ENCODE measurements at places on chromosomes 2 and 18. TPM values are rescaled to one million over a fixed set of nuclear protein-coding genes. Genes with fewer than 3 reads are reported as not detected.

DNA sequence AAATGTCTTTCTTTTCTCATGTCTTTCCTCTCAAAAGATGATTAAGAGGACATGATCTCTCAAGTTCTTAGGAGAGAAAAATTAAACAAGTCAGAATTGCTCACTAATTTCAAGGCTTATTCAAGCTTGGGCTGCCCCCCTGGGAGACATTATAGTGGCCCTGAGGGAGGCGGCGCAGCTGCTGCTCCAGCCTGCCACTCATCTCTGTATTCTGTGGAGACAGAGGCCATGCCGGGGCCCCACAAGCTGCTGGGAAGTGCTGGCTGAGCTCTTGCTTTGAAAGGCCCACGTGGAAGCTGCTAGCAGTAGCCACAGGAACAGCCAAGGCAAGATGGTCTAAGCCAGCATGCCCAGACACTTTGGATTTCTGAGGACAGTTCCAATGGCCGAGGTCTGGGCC, 267.4 kb downstream of the LNPK start:
- DNase-seq = no peak
- H3K36me3 ChIP-seq = no peaks in the 10 kb centered on the region
- no peak overlapping the region for H3K4me3 ChIP-seq
- no peaks in the 10 kb centered on the region for H3K4me1 ChIP-seq

DNA sequence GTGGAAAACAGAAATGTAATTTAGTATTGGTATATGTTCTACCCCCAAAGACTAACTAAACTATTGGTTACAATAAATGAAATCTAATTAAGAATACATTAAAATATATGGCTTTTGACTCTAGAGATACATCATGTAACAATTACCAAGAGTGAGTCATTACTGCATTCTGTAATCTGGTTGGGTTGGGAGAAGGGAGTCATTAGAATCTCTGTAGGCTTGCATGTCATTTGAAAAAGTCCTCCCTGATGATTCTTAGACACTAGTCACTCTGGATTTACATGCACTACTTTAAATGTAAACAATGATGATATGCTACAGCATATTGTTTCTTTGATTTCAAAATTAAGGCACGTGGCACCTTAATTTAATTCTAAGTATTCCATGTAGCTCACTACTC, 293.4 kb upstream of the CHST9 start:
- H3K4me3 ChIP-seq = no peak overlapping the region
- no peaks in the 10 kb centered on the region for H3K36me3 ChIP-seq
- DNase-seq = no peak
- no peak overlapping the region for H3K27ac ChIP-seq
- no peaks in the 10 kb centered on the region for H3K4me1 ChIP-seq
- no peaks in the 10 kb centered on the region for H3K27me3 ChIP-seq

C1QL2 gene
- not detected for polyA plus RNA-seq

GRCh38 chr2:86017901-86018896, 87.5 kb downstream of the POLR1A start:
- no peaks in the 10 kb centered on the region for H3K36me3 ChIP-seq
- H3K27ac ChIP-seq = peak overlapping the region; percentile 93
- H3K27me3 ChIP-seq = no peaks in the 10 kb centered on the region
- peak; percentile 75 for DNase-seq
- H3K4me3 ChIP-seq = peak overlapping the region; percentile 2
- H3K4me1 ChIP-seq = peaks cover 48% of the 10 kb centered on the region

MOCOS gene
- polyA plus RNA-seq = not detected

DTNA gene
- 0.76 TPM for polyA plus RNA-seq

ACMSD gene
- not detected for polyA plus RNA-seq

DNA sequence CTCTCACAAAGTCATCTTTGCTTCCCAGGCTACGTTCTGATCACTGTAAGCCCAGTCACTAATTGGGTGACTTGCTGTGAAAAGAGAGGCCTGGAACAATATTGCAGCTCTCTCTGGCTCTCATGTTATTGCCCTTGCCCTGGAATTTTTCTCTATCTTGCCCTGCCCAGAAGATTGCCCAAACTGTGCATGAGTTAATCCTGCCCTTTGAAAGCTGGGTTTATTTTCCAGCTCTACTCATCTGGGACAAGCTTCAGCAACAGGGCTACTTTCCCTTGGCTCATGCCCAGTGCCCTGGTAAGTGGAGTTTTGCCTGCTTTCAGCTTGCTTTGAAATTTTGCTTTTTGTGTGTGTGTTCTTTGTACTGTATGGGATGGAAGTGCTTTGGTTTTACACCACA, 6.9 kb upstream of the EHBP1 start:
- no peak for DNase-seq
- H3K27me3 ChIP-seq = no peaks in the 10 kb centered on the region
- no peaks in the 10 kb centered on the region for H3K36me3 ChIP-seq
- H3K27ac ChIP-seq = no peak overlapping the region

DNA sequence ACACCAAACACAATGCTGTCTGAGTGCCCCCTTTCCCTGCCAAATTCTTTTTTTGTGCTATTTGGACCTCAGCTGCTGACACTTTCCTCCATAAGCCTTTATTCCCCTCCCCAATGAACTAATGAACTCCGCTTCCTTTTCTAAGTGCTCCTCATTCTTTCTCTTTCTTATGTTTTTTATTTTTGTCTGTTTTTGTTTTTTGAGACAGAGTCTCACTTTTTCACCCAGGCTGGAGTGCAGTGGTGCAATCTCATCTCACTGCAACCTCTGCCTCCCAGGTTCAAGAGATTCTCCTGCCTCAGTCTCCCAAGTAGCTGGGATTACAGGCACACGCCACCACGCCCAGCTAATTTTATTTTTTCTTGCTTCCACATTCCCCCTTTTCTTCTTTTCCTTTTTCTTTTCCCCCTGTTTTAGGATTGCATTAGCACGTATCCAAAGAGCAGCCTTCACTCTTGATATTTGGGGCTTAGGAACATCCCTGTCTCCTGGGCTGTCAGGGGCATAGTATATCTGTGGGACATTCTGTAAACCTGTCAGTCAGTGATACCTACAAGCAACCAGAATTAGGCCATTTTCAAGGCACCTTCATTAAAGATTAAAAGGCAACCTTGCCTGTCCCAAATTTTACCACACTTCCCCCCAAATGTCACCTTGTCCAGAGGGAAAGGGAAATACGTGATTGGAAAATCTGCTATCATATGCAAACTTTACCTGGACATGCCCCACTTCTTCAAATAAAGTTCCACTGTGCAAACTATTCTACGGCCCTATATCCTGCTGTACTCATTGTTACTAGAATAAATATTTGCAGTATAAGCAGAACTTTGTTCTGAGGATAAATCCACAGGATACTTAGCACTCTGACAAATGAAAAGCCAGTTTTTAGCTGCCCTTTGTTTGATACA, 65.1 kb upstream of the ACSL3 start:
- no peak for DNase-seq
- H3K36me3 ChIP-seq = no peaks in the 10 kb centered on the region
- no peak overlapping the region for H3K4me3 ChIP-seq
- no peaks in the 10 kb centered on the region for H3K27me3 ChIP-seq

DNA sequence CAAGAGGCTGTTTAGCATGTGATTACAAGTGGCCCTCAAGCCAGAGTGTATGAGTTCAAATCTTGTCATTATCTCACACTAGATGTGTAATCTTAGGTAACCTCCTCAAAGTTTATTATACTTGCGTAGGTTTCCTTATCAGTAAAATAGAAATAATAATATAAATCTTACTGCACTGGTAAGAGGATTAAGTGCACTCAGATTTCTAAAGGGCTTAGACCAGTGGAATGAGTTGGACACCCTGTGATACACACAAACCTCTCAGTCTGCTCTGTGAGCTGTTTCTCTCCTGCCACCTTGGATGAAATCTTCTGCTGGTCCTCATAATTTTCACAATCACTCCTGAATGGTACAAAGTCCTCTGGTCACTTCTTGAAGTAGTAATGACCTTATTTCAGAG, 145.4 kb upstream of the ZNF516 start:
- H3K36me3 ChIP-seq = no peaks in the 10 kb centered on the region

- H3K4me3 ChIP-seq = no peak overlapping the region
- peaks cover 21% of the 10 kb centered on the region for H3K4me1 ChIP-seq
- H3K27ac ChIP-seq = peak overlapping the region; percentile 29
- DNase-seq = no peak
- no peaks in the 10 kb centered on the region for H3K27me3 ChIP-seq
Observed at GRCh38 chr18:615773-616172, 19.0 kb downstream of the CLUL1 start.

DUSP19 gene
- 0.25 TPM for polyA plus RNA-seq

GRCh38 chr18:45245091-45245511, 370.2 kb upstream of the SLC14A2 start:
- H3K27ac ChIP-seq = no peak overlapping the region
- peaks cover 16% of the 10 kb centered on the region for H3K4me1 ChIP-seq

IL36A gene
- not detected for polyA plus RNA-seq

C2orf15 gene
- 0.09 TPM for polyA plus RNA-seq

DNA sequence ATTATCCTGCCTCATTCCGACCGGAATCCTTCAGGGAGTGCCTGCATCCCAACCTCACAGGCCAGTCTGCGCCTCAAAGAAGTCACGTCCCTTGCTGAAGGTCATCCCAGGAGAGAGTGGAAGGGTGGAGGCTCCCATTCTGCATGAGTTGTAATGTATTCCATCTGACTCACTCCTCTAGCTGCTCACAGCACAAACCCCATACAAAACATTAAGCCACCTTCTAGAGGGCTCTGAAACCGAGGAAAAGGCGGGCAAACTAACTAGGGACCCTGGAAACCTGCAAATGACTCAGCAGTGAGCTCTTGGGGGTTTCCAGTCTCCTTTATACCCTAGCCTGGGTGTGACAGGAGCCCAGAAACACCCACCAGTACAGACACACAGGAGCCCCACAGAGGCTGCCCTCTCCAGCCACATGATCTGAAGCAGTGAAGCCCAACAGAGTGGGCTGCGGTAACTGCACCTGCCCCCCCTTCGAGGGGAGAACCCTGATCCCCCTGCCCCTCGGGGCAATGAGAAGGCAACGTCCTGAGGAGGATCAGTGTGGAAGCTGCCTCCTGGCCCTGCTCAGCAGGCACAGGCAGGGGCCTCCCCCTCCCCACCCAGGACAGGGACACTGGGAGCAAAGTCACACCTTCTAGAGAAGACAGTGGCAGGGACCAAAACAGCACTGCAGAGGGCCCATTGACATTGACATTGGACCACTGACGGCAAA, 69.3 kb upstream of the SNTG2 start:
- H3K27ac ChIP-seq = no peak overlapping the region
- no peak overlapping the region for H3K4me3 ChIP-seq
- H3K36me3 ChIP-seq = no peaks in the 10 kb centered on the region
- DNase-seq = no peak

GRCh38 chr2:183269956-183270355, 145.7 kb downstream of the NUP35 start:
- no peak overlapping the region for H3K27ac ChIP-seq
- H3K4me3 ChIP-seq = no peak overlapping the region
- DNase-seq = no peak
- no peaks in the 10 kb centered on the region for H3K27me3 ChIP-seq
- H3K36me3 ChIP-seq = no peaks in the 10 kb centered on the region

FAM237A gene
- not detected for polyA plus RNA-seq

MRPL53 gene
- 133 TPM for polyA plus RNA-seq

DNA sequence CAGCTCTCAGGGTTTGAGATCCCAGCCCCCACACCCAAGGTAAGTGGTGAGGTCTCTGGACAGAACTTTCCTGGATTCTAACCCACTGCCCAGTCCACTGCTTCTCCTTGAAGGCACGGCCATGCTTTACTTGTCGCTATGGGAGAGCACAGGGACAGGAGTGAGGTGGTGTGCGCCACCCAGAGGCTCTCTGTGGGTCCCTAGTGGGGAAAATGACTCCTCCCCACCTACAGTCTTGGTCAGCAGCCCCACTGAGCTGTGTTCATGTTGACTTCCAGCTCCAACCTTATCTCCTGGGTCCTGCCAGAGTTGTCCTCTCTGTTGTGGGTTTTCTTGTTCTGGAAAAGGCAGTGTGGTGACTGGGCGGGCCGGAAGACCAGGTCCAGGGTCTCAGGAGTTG, 11.1 kb downstream of the TET3 start:
- peak overlapping the region; percentile 15 for H3K27ac ChIP-seq
- H3K4me1 ChIP-seq = peaks cover 51% of the 10 kb centered on the region
- H3K4me3 ChIP-seq = no peak overlapping the region
- H3K36me3 ChIP-seq = peaks cover 82% of the 10 kb centered on the region
- DNase-seq = no peak
- H3K27me3 ChIP-seq = no peaks in the 10 kb centered on the region

DNA sequence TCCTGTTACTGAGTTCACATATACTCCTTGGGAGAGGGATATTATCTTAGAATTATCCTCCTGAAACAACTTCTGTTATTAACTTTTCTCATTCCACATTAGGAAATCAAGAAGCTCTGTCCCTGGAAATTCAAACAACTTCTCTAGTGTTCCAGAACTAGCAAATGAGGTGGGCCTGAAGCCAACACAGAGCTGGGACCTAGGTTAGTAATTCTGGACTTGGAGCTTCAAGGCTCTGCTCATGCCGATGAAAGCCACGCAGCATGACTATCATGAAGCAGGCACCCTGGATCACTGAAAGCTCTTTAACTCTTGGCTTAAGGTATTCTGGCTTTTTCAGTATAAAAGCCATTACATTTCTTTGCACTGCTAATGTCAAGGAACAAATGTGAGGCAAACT, 242.7 kb downstream of the TGIF1 start:
- H3K4me1 ChIP-seq = peaks cover 17% of the 10 kb centered on the region
- no peaks in the 10 kb centered on the region for H3K27me3 ChIP-seq
- no peak for DNase-seq
- H3K36me3 ChIP-seq = no peaks in the 10 kb centered on the region
- no peak overlapping the region for H3K4me3 ChIP-seq

GRCh38 chr2:232432598-232433184, 23.3 kb upstream of the ALPI start:
- H3K27me3 ChIP-seq = no peaks in the 10 kb centered on the region
- DNase-seq = no peak
- no peak overlapping the region for H3K4me3 ChIP-seq

DIPK1C gene
- not detected for polyA plus RNA-seq

DNA sequence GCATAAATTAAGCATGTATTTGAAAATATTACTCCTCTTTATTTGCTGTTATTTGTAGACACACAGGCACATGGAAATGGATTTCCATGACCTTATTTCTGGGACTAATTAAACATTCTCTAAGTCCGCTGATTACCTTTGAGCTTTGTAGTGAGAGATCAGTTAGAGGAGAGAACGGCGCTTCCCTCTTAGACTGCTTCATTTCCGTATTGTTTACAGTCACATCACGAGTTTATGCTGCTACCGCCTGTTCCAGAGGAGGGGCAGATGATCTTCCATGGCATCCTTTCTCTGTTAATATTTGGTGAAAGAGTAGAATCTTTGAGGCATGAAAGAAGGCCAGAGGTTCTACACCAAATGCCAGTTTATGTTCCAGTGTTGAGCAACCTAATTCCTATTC, 404.4 kb downstream of the TRIB2 start:
- H3K36me3 ChIP-seq = no peaks in the 10 kb centered on the region
- no peaks in the 10 kb centered on the region for H3K4me1 ChIP-seq
- no peak for DNase-seq
- H3K27me3 ChIP-seq = no peaks in the 10 kb centered on the region
- no peak overlapping the region for H3K4me3 ChIP-seq
- no peak overlapping the region for H3K27ac ChIP-seq

SGO2 gene
- polyA plus RNA-seq = 1.4 TPM

ZNF512 gene
- 13.1 TPM for polyA plus RNA-seq

Measured in CD14-positive monocyte (primary cell).